Stimulated activated CD8-positive, alpha-beta memory T cell treated with anti-CD3 and anti-CD28 coated beads, Interleukin-12 subunit alpha, Interleukin-12 subunit beta, amount 100 ng/mL, for 4 hours (primary cell): ENCODE measurements at places on chromosomes 11 and 22.

DNA sequence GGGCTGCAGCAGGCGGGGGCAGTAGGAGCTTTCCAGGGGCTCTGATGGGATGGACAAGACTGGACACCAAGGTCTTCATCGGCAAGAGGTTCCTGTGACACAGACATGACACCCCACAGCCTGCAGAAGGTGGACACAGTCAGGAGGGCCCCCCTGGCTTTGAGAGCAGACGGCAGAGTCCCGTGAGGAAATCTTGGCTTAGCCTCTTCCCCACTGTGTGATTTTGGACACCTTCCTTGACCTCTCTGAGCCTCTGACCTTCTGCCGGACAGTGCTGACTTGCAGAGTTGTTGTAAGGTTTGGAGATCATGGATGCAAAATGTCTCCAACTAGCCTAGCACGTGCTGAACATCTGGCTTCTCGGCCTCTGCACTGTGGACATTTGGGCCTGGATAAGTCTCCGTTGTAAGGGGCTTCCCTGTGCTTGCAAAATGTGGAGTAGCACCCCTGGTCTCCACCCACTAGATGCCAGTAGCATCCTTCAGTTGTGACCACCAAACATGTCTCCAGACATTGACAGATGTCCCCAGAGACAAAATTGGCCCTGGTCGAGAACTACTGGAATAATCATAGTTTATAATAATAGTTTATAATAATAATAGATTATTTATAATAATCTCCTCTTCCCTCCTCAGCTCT is 54.6 kb downstream of the MCM5 start:
- no peak for DNase-seq

DNA sequence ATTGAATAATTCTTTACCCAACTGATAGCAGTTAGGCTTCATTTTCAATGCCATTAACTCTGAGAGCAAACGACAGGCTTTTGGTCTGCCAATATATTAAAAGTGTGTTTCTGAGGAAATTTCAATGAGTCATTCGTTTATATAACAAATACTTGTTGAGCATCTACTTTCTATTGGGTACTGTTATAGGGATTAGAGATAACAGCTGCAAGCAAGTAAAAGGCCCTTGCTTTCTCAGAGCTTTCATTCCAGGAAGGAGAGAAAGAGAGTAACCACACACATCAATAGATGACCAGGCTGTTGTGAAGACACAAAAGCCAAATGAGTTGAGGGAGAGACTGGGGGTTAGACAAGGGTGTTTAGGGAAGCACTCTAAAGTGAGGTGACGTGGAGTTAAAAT is 35.7 kb downstream of the CD44 start:
- DNase-seq: no peak

- DNase-seq: no peak
Measured at GRCh38 chr11:117186431-117186761, 7.9 kb downstream of the SIDT2 start.

GRCh38 chr11:17014321-17014832 is at the start of gene PLEKHA7:
PLEKHA7 (minus strand) TSS chr11:17014414; CDS start chr11:17014401, 13 bp downstream.
- DNase-seq: no peak
